ENCODE measurements at places on chromosomes 11 and 22. TPM values are rescaled to one million over a fixed set of nuclear protein-coding genes. Genes with fewer than 3 reads are reported as not detected.

The FAM181B gene
- 0.64 TPM for total RNA-seq

The DTX4 gene
- 26.2 TPM for total RNA-seq

The ISX gene
- total RNA-seq = 29.8 TPM

The MS4A14 gene
- not detected for total RNA-seq

The GLYAT gene
- 0.77 TPM for total RNA-seq

The COX8A gene
- 436 TPM for total RNA-seq

The CTSF gene
- total RNA-seq = 0.60 TPM
